ENCODE measurements at places on chromosomes 3 and 15. TPM values are rescaled to one million over a fixed set of nuclear protein-coding genes. Genes with fewer than 3 reads are reported as not detected.

The PCOLCE2 gene
- total RNA-seq = 11.9 TPM

The SLC12A6 gene
- 25.7 TPM for total RNA-seq

The P3H2 gene
- total RNA-seq = 20.0 TPM

The SHQ1 gene
- total RNA-seq = 9.8 TPM

The COL8A1 gene
- 11.5 TPM for total RNA-seq

The XYLB gene
- 2.6 TPM for total RNA-seq

The SLCO2A1 gene
- 6.2 TPM for total RNA-seq

The GRM7 gene
- total RNA-seq = not detected

The CAMKV gene
- not detected for total RNA-seq

The TRIM59 gene
- total RNA-seq = 3.7 TPM

The FETUB gene
- total RNA-seq = 10.3 TPM

The SNTN gene
- not detected for total RNA-seq

The PFKFB4 gene
- 6.1 TPM for total RNA-seq

The GOLGA8O gene
- not detected for total RNA-seq

The SLC51A gene
- not detected for total RNA-seq

The GCHFR gene
- 97.7 TPM for total RNA-seq

The GHSR gene
- total RNA-seq = not detected

The SLC33A1 gene
- total RNA-seq = 19.4 TPM

The TMOD3 gene
- total RNA-seq = 38.6 TPM

The BOC gene
- total RNA-seq = 63.0 TPM

The KIF15 gene
- total RNA-seq = 2.1 TPM

The CTNNB1 gene
- 269 TPM for total RNA-seq

The SCG5 gene
- 1.3 TPM for total RNA-seq

The LHFPL4 gene
- total RNA-seq = not detected

The WDR93 gene
- total RNA-seq = not detected

The EID1 gene
- 58.5 TPM for total RNA-seq

The ATP13A4 gene
- total RNA-seq = 43.4 TPM

The GHRL gene
- total RNA-seq = not detected

The CHST13 gene
- total RNA-seq = not detected

Data from lower leg skin (tissue), 4 donors.